GM12864 (cell line): ENCODE measurements at places on chromosomes 12 and 14.

- DNase-seq: no peak
Measured at GRCh38 chr12:63302941-63303536, 152.0 kb upstream of the AVPR1A start.

- DNase-seq: no peak
Measured at GRCh38 chr12:108190529-108190928, 61.4 kb downstream of the WSCD2 start.

- DNase-seq: no peak
Measured at GRCh38 chr12:51192284-51192671, 19.3 kb upstream of the TFCP2 start.

- no peak for DNase-seq
Measured at GRCh38 chr14:24260026-24260779, 2.8 kb downstream of the TGM1 start.

DNA sequence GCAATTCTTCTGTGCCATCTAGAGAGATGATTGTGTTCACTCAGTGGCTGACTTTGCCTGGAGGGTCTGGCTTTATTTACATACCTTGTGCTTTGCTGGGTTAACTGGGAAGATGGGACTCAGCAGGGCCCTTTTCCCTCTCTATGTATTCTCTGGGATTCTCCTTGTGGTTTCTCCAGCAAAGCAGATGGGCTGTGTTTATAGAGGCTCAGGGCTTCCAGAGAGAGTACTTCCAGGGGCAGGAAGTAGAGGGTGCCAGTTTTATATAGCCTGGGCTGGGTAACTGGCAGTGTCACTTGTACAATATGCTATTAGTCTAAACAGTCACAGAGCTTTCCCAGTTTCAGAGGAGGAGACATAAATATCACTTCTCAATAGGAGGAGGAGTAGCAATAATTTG is 509.9 kb downstream of the DIO2 start:
- no peak for DNase-seq

DNA sequence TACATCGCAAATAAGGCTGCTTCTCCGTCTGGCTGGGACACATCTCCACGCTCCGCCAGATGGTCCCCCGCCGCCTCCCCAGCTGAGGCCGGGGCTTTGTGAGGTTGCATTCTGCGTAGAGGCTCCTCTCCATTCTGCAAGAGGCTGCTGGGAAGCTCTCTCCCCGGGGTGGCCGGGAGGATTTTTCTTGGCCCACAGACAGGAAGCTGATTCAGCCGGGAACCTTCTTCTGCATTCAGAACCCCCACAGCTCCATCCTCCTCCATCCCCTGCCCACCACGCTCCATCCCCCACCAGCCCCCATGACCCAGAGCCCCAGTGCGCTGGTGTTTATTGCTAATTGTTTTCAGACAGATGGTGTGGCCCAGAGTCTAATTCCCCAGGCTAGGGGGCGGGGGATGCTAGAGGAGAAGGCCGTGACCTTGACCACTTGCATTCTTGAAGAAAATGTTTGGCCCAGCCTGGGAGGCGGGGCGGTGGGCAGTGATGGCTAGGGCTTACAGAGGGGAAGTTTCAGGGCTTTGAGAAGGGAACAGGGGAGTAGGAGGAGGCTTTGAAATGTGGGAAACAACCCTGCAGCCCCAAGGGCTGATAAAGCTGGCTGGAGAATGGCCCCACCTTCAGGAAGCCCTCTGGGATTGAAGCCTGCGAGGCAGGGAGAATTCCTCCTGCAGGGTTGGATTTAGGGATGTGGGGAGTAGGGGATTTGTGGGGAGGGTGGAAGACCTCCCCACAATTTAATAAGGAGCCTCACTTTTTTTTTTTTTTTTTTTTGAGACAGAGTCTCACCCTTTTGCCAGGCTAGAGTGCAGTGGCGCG is 88.5 kb upstream of the NCOR2 start:
- DNase-seq: no peak

DNA sequence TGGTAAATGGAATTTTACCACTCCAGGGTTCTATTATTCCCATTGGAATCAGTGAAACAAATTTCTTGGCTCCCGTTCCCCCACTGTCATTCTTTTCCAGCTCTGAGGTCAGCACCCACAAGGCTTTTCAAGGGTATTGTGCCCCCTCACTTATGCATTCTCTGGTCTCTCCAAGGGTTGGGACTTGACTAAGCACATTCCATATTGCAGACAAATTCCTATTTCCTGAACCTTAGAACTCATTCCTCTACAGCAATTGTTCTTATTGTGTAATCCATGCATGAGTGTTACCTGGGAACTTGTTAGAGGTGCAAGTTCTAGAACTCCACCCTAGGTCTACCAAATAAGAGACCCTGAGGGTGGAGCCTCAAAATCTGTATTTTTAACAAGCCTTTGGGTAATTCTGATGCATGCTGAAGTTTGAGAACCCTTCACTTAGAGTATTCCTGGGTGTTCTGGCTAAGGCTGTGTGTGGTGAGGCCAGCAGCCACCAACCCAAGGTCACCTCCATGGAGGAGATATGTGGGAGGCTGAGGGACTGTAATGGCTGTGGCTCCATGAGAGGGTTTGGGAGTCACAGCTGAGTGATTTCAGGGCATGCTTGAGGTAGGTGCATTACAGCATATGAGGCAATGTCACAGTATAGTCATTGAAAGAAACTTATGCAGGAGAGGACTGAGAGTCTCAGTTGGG is 150.9 kb downstream of the TTC6 start:
- DNase-seq: no peak
